ENCODE measurements at places on chromosomes 7 and 10.

- no peak for DNase-seq
These were observed 124.0 kb downstream of the CELF2 start for GRCh38 chr10:11141571-11142091.

DNA sequence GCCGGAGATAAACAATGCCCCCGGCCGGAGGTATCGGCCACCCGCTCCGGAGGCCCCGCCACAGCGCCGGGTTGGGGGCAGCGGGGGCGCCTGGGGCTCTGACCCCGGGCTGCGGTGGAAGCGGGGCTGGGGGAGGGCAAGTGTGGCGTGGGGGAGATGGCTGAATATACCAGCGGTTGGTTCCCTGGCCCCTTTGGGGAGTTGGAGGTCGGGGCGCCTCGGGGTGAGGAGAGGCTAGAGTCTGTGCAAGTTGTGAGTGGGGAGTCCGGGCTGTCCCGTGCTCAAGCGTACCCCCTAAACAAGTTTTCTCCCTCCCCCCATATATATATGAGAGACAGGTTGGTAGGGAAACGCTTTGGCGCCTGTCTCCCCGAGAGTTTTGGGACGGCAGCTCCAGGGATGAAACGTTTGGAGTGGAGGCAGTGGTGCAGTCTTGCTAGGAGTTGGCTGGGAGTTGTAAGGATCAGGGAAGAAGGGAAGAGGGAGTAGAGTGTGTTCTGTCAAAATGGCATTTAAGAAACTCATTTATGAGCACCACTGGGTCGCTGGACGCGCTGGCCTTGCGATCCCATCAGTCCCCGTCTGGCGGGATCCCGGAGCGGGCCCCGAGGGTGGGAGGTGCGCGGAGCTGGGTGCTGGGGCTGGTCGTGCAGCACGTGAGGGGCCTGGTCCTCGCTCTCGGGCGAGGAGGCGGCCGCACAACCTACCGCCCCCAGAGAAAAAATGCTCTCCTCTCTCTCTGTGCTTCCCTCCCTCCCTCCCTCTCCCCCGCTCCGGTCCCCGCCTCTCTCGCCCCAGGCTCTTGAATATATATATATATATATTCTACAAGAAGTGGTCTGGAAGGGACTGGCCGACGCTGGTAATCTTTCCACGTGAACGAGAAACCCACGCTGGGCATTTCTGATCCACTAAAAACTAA, 1.1 kb downstream of the TET1 start:
- DNase-seq: no peak

DNA sequence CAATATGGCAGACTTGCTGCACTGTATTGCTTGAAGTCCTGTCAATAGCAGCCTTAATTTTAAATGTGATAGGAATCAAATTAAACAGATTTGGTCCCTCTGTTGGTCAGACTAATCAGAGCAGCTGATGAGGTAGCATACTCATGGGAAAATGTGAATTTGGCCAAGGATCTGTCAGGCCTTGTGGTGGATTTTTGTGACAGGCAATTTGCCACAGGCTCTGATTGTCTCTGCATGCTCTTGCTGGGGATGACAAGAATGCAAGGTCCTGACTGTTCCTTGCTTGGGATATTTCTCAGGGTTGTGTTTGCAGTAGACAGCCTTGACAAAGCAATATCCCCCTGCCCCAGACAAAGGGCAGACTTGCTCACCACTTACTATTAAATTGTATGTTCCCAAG, 41.5 kb upstream of the GARS1 start:
- DNase-seq: no peak

DNA sequence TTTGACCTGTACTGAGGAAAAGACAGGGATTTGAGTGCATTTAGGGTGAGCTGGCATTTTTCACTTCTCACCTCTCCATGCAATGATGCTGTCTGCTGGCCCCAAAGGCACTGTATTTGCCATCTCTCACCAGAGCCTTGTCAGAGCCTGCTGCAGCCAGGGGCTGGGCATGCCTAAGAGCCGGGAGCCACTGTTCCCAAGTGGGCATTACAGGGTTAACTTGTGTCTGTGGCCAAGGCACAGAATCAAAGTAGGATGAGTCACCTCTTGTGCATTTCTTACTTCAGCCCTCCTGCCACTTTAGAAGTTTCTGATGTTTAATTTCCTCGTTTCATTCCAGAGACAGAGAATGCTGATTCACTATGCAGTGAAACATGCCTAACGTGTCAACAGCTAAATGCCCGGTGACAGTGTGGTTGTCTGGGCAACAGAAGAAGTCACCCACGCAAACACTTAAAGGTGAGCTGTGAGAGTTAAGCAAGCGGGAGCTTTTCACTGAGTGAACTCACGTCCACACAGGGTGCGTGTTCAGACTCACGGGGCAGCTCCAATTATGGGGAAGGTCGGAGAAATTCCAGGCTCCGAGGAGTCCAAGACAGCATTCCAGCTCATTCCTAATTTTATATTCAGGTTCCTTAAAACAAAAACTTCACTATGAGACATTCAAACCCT, 57.1 kb upstream of the IGFBP3 start:
- DNase-seq: no peak

- DNase-seq: peak; percentile 58
These were observed 61.8 kb downstream of the RASGEF1A start for GRCh38 chr10:43204943-43205671.

- no peak for DNase-seq
These were observed 37.2 kb downstream of the ANKIB1 start for GRCh38 chr7:92282930-92283329.

DNA sequence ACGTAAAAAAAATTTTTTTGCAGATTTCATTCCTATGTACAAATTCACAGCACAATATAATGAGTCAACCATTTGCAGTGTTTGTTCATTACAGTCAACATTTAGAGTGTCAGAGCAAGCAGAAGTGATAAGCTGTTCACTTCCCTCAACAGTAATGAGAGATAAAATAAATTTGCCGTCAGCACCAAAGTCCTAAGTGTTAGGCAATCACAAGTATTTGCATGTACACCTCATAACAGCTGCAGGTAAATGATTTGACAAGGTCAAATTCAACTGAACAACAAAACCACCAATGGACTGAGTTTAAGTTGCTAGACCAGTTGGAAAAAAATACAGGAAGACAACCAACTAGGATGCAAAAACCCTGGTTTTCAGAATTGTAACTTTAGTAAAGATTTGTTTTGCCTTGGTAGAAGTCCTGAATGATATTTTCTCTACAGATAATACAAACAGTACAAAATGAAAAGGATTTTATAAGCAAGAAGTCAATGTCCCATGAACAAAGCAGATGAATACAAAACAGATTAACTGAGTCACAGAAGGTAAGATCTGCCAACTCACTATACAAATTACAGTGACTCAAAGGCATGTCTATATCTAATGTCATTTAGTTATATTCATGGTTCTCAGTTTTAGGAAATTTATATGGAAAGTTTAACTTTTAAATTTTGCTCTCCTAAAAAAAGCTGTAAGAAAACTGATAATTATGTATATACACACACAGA, 10.4 kb downstream of the RAPGEF5 start:
- DNase-seq: no peak

- no peak for DNase-seq
These were observed 124.8 kb upstream of the PDLIM1 start for GRCh38 chr10:95415621-95416031.

DNA sequence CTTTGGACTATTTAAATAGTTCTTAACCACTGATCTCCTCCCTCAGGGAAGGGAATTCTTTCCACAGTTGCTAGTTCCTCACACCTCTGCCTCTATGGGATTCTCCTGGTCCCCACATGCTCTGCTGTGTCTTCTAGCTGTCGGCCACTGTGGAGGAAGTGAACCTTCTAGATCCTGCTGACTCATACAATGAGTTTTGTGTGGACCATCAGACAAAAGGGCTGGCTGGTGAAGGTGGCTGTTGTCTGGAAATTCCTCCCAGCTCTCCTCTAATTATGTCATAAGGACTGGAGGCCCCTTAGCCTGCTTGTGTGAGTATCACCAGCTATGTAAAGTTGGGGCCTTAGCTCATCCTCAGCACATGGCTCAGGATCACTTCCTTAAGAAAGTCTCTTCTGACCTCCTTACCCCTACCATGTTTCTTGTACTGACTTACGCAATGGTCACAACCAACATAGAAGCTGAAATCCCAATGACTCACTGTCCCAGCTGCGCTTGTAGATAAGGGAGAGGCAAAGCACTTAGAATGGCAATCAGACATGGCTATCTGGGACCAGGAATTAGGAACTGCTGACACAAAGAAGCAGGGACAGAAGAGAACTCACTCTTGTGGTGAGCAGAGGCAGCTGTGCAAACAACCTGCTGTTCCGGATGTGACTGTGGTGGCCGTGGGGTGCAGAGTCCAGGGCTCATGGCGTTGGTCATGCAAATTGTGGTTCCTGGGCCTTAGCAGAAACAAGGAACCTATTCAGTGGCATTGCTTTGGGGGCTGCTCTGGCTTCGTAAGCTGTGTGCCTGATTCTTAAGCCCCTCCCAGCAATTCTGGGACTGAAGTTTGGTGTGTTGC, 2.5 kb upstream of the MACC1 start:
- peak; percentile 98 for DNase-seq

DNA sequence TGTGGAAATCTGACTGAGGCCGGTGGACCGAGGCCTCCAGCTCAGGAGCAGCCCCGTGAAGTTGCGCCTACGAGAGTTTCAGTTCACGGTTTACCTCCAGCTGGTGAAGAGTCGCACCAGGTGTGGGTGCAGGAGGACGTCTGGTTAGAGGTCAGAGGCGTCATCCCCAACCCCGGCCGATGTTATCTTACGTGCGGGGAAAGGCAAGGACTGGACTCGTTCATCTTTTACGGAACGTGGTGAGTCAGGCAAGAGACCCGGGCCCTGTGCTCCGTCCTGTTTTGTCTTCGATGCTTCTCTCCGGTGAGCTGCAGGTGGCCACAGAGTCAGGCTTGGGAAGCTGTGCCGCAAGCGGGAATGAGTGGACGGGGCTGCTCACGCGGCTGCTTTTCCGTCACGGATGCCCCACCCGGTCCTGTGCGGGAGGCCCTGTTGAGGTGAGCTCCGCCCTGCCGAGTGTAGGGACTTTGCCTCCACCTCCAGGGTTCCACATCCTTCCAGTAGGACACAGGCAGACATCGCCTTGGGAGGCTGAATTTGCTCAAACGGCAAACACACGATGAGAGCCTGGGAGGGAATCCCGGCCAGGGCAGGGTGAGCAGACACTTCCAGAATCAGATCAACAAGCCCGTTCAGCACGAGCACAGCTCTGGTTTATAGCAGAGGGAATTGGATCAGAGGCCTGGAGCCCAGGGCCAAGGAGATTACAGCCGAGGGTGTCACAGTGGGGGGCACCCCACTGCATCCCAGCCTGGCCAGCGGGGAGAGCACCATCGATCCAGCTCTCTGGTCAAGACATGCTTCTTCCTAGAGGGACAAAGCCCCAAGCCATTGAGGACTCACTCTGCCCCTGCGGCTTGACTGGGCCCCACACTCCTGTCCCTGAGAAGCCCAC, 50.1 kb upstream of the INPP5A start:
- DNase-seq: no peak

- DNase-seq: no peak
These were observed 125.6 kb downstream of the LYZL1 start for GRCh38 chr10:29414501-29414900.

DNA sequence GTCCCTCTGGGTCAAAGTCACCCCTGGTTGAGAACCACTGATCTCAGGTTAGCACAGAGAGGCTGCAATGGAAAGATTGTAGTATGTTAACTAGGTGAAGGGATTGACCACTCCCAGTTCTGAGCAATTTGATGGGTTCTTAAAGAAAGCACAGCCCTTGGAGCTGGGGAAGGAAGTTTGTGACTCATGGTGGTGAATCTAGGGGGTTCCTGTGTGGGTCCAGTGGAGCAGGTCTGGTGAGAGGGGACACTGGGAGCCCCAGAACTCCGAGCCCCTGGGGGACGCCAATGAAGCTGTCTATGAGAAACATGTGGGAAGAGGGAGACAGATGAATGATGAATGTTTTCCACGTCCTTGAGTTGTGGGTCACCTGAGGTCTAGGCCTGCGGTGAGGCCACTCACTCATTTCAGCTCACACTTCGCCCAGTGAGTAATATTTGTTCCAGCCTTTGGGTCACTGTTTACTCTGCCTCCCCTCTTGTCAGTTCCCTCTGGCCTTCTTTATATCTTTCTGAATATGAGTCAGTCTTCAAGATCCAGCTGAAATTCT, 341.9 kb downstream of the LRMDA start:
- DNase-seq: no peak

- no peak for DNase-seq
These were observed 84.6 kb downstream of the MACC1 start for GRCh38 chr7:20132585-20132984.

GRCh38 chr10:67612577-67613537, 83.1 kb downstream of the CTNNA3 start:
- DNase-seq: no peak

Data from inflammatory macrophage (primary cell).